Natural killer cell (primary cell): ENCODE measurements at places on chromosomes 11 and 22.

- peak; percentile 70 for DNase-seq
These were observed 13.6 kb downstream of the IL17RA start for GRCh38 chr22:17098379-17098819.

- DNase-seq = peak; percentile 54
These were observed 44.1 kb downstream of the RSF1 start for GRCh38 chr11:77776455-77776854.

GRCh38 chr22:31891366-31892079 lies 52.8 kb upstream of the YWHAH start:
- no peak for DNase-seq

DNA sequence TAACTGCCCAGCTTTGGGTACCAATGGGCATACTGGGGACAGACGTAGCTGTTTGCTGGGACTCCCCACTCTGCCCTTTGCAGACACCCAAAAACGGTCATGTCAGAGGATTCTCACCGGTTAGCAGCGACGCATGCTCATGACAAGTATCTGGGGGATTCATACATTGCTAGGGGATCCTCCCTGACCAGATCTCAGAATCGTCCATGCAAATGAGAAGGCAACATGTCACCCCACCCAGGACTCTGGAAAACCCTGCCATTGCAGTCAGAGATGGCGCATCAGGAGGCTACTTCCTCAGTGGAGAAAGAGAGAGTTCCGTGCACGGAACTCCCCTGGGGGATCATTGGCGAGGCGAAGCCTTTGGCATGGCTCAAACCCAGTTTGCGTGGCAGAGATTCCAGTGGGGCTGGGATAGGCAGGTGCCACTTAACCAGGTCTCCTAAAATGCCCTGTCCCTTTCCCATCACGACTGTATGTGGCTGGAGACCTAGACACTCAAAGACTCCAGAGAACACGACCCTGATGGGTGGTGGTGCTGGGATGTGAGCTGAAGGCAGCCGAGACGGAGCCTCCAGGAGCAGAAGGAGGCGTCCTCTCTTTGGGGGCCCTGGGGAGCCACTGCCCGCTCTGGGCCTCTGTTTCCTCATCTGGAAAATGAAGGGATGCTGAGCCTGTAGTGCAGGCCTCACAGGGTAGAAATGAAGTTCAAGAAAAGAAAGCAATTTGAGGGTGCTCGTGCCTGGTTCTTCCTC lies 4.9 kb downstream of the RGL4 start:
- DNase-seq = no peak

GRCh38 chr11:9016916-9017642 lies 13.3 kb upstream of the NRIP3 start:
- no peak for DNase-seq

GRCh38 chr11:83336993-83337392 lies 50.8 kb upstream of the CCDC90B start:
- no peak for DNase-seq

DNA sequence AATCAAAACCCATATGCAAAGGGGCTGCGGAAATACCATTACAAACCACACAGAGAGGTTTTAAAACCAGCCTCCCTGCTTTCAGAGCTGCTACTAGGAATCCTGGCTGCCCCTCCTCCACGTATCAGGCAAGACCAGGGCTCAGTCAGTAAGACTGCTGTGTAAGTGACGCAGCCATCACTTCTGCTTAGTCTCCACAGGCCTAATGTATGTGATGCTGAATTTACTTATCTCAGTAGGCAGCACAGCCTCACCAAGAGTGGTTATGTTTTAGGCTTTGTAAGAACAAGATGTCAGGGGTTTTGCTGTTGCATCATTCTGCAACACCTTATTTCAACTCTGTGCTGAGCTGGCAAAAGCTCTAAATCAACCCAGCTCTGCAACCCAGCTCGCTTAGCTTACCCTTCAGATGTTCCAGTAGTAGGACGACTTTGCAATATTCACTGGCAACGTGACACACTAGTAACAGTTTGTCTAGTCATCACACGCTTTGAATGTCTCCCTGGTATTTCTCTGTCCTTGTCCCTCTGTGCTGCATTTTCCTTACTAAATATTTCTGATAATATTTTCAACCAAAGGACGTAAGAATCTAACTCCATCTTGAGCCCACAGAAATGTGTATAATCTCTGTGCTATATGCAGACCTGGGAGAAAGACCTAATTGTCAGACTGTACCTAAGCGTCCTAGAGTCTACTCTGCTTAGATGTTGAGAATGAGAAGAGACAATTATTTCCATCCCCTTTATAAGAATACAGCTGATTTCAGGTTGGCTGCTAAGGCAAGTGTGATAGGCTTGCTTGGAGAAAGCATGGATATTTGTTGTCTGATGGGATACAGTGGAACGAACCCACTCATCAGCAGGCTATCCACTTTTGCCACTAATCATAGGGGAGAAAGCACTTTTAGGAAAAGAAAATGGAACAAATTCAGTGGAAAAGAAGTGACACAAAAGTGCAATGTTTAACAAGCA lies 72.2 kb downstream of the LARGE2 start:
- no peak for DNase-seq

- DNase-seq = no peak
These were observed 68.0 kb downstream of the PGR start for GRCh38 chr11:101061606-101062005.

DNA sequence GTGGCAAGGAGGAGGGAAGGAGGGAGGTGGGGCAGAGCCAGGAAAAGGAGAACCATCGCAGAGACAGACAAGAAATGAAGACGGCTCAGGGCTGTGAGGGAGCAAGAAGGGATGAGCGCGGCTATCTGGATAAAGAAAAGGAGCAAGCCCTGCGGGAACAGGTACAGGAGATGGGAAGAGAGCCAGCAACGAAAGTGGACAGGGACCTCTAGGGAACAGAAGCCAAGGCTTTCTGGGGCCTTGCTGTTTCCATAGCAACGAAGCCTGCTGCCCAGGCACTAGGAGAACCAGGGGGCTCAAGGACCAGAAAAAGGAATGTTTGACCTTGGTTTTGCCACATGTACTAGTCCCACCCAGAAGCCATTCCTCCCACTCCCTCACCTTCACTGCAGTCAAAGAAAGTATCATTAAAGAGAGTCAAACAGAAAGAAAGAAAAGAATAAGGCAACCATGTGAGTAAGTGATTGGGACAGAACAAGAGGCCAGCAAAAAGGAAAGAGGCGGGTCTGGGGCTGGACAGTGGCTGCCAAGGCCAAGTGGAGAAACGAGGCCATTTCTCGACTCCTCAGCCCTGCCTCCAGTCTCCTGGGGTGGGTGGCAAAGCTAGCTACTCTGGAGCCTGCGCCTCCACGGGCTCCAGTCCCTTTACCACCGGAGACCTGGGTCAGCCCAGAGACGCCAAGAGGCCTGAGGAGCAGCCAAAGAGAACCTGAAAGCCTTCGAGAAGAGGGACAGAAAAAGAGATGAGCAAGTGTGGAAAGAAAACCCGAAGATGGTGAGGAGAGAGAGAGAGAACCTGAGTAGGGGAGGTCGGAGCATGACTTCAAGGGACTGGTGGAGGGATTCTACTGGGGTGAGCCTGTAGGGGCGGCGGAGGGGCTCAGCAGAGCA lies 35.1 kb downstream of the NRXN2 start:
- DNase-seq = no peak

GRCh38 chr22:19143967-19144400 lies 467 bp downstream of the ESS2 start:
- DNase-seq = peak; percentile 51

DNA sequence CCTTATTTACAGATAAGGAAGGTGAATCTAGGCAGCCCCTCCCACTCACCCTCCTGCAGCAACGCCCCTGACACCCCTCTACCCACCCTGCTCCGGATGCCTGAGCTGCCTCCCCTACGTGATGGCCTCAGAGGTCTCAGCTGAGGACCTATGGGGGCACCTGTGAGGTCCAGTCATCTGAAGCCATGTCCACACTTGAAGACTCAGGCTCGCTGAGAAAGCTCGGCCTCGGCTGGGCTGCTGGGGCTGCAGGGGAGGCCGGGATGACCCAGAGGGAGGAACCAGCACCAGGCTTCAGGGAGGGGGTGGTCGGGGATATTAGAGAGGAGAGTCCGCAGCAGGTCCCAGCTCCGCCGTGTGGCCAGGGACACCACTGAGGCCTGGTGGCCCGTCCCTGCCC lies 92.8 kb downstream of the BRD1 start:
- DNase-seq = no peak

DNA sequence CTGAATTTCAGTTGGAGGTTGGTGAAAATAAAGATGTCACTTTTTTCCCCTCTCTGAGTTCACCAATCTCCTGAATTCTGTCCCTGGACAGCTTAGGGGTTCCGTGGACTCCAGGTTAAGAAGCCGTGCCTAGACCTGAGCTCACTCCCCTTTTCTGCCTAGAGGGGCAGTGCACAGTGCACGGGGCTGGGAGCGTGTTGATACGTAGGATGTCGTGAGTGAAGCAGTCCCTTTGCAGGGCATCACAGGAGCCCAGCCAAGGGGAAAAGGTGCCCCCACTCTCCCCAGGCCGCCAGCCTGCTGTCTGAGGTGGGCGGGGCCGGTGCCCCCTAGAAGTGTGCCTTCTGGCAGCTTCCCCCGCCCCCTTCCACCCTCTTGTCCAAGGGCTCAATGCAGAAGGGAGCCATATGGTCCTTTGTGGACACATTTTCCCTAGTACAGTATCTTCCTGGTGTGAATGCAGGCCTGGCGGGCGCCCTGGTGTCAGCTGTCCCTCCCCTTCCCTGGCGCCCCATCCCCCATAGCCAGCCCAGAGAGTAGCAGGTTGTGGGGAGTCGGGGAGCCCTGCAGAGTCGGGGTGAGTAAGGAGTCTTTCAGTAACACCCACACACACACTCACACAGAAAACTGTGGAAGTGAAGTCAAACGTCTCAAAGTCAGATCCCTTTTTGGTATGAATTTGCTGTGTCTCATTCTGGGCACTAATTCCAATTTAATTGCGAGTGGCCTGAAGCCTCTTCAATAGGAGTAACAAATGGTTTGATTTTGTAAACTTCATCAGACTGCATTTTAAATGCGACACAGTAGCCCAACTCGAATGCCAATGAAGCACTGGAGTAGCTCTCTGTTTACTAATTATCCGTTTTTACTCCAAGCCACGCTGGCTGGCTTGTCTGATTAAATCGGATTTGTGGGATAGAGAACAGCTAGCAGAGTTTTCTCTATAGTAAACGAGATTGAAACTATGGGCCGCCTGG lies 67.5 kb upstream of the NNMT start:
- no peak for DNase-seq

DNA sequence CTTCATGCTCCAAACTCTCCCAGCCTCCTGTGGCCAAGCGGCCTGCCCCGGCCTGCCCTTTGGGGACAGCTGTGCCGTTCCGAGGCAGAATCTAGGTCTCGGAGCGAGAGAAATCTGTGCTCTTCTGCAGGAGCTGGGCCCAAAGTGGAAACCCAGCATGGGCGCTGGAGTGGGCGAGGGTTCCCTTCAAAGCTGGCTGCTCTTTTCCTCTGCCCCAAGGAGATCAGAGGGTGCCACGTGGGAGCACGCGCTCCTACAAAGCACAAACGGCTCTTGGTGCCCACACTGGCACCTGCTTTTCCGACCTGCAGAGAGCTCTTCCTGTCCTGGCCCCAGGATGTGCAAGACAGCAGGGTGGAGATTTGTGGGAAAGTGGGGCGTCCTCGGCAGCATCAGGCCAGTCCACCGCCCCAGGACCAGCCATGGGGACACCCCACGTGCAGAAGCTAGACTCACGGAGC lies 6.9 kb downstream of the OSBPL5 start:
- no peak for DNase-seq

- no peak for DNase-seq
These were observed 326.1 kb upstream of the ANO5 start for GRCh38 chr11:21866781-21867180.

GRCh38 chr11:10906521-10906920 lies 48.7 kb upstream of the ZBED5 start:
- peak; percentile 20 for DNase-seq

GRCh38 chr11:116712428-116712827 lies 60.4 kb downstream of the BUD13 start:
- no peak for DNase-seq

DNA sequence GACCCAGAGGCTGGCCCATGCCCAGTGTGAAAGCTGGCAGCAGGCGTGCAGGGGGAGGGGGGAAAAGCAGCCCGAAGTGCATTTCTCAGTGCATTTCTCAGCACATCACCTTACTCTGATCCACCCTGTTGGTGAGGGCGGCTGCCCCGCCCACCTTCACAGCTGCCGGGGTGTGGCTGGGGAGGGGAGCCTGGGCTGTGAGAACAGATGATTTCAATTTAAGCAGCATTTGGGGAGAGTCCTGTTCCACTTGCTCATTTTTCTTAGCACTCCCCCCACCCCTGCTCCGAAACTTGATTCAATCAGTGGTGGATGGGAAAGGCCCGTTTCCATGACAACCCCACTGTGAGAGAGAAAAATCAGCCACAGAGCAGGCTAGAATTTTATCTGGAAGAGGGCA lies 84.8 kb downstream of the SNX19 start:
- no peak for DNase-seq

GRCh38 chr11:65206441-65206841 lies 24.7 kb downstream of the CAPN1 start:
- DNase-seq = no peak

GRCh38 chr11:13205486-13205885 lies 72.1 kb upstream of the BMAL1 start:
- DNase-seq = no peak

DNA sequence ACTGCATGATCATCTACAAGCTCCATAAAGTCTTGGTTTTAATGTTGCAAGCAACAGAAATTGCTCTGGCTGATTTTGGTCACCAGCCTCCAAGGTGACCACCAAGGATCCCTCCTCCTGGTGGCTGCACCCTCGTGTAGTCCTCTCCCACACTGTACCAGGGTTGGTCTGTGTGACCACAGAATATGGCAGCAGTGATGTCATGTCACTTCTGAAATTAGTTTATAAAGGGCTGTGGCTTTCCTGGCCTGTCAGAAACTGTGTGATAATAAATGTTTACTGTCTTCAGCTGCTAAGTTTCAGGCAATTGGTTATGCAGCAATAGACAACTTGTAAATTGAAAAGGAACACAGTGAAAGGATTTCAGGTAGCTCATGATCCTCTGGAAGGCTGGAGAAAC lies 5.3 kb upstream of the PRDM11 start:
- no peak for DNase-seq

DNA sequence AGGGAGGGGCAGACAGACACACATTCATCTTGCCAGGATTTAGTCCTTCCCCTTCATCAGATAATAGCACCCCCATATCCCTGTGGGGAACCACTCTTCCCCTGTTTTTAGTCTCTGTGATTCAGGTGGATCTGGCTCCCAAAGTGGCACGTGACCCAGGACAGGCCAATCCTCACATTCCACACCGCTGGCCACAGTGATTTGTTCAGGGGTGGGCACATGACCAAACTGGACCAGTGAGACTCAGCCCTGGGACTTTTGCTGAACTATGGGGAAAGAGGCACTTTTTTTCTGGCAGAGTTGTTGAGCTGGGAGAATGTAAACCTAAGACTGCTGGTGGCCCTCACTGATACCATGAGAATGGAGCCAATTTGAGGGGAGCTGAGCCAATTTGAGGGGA lies 19.1 kb upstream of the KCNJ11 start:
- no peak for DNase-seq

GRCh38 chr11:3665336-3666022 lies 5.7 kb downstream of the CHRNA10 start:
- no peak for DNase-seq
